Fibroblast of lung (primary cell): ENCODE measurements at places on chromosomes 5 and 9. TPM values are rescaled to one million over a fixed set of nuclear protein-coding genes. Genes with fewer than 3 reads are reported as not detected.

DND1 gene
- under 0.01 and 0.33 TPM in 2 replicates for total RNA-seq

CHD1 gene
- total RNA-seq: 48.0 and 48.4 TPM in 2 replicates

ABLIM3 gene
- 37.2 and 48.1 TPM in 2 replicates for total RNA-seq

PCDHB3 gene
- 0.77 and 1.7 TPM in 2 replicates for total RNA-seq

WDR70 gene
- total RNA-seq: 34.0 and 37.5 TPM in 2 replicates

SPEF2 gene
- 5.9 and 6.9 TPM in 2 replicates for total RNA-seq

DNA sequence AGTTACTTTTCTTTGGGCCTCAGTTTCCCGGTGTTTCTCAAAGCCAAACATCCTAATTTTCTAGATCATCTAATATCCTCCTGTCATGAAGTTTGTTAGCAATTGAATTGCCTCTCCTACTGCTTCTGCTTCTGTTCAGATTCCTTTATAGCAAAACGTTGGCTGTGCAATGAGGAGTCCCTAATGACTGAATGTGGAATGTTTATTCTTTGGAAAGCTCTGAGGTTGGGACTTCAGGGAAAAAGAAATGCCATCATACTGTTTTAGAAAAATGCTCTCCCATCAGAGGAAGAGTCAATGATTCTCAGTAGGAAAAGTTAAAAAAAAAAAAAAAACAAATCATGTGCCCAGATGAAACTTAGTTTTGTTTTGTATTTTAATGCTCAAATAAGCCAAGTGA, 268.7 kb upstream of the PAPPA start:
- no peaks in the 10 kb centered on the region for H3K36me3 ChIP-seq
- peak; percentile 23 for DNase-seq
- no peak overlapping the region for H3K4me3 ChIP-seq
- no peaks in the 10 kb centered on the region for H3K27me3 ChIP-seq
- H3K27ac ChIP-seq: no peak overlapping the region

DNA sequence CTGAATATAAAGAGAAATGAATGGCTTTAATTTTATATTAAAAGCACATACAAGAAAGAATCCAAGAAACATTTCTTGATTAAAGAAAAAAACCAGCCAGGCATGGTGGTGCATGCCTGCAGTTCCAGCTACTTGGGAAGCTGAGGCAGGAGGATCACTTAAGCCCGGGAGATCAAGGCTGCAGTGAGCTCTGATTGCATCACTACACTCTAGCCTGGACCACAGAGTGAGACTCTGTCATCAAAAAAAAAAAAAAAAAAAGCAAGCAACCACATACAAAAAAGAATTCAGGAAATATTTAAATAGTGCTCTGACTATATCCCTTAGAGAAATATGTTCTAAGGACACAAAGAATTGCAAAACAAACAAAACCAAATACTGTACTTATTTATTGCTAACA, 2.5 kb upstream of the PLAC8L1 start:
- no peaks in the 10 kb centered on the region for H3K27me3 ChIP-seq
- H3K36me3 ChIP-seq: no peaks in the 10 kb centered on the region
- H3K4me1 ChIP-seq: no peaks in the 10 kb centered on the region

- peaks cover 8% of the 10 kb centered on the region for H3K36me3 ChIP-seq
- H3K4me1 ChIP-seq: peaks cover 3% of the 10 kb centered on the region
- peak overlapping the region; percentile 89 for H3K27ac ChIP-seq
- peak overlapping the region; percentile 75 for H3K4me3 ChIP-seq
- H3K27me3 ChIP-seq: no peaks in the 10 kb centered on the region
Measured at GRCh38 chr5:93588352-93589151, 5.5 kb downstream of the NR2F1 start.

DNA sequence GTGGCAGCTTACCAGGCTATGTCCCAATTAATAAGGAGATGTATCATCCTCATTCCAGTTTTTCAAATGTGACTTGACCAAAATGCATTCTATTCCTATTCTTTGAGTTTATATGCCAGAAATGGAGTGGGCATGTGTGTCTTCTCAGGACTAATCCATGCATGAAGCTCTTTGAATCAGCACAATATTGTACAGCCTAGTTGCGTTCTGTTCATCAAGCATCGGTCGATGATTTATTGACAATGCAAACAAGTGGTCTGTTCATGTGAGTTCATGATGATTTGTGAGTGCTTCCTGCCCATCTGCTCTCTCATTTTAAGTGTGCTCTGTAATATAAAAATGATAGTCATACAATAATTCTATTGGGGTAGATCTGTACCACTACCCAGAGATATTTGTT, 48.3 kb downstream of the PALM2AKAP2 start:
- no peaks in the 10 kb centered on the region for H3K36me3 ChIP-seq
- no peak for DNase-seq
- no peaks in the 10 kb centered on the region for H3K4me1 ChIP-seq
- no peak overlapping the region for H3K4me3 ChIP-seq
- H3K27ac ChIP-seq: no peak overlapping the region

- no peaks in the 10 kb centered on the region for H3K27me3 ChIP-seq
- H3K36me3 ChIP-seq: peaks cover 3% of the 10 kb centered on the region
- H3K4me3 ChIP-seq: no peak overlapping the region
- H3K4me1 ChIP-seq: peaks cover 11% of the 10 kb centered on the region
- no peak overlapping the region for H3K27ac ChIP-seq
- DNase-seq: no peak
Measured at GRCh38 chr9:16682273-16682672, 188.2 kb downstream of the BNC2 start.
